ENCODE measurements at places on chromosomes 1 and 21.

- no peak for DNase-seq
These were observed 24.3 kb upstream of the MTF1 start for GRCh38 chr1:37883671-37884070.

DNA sequence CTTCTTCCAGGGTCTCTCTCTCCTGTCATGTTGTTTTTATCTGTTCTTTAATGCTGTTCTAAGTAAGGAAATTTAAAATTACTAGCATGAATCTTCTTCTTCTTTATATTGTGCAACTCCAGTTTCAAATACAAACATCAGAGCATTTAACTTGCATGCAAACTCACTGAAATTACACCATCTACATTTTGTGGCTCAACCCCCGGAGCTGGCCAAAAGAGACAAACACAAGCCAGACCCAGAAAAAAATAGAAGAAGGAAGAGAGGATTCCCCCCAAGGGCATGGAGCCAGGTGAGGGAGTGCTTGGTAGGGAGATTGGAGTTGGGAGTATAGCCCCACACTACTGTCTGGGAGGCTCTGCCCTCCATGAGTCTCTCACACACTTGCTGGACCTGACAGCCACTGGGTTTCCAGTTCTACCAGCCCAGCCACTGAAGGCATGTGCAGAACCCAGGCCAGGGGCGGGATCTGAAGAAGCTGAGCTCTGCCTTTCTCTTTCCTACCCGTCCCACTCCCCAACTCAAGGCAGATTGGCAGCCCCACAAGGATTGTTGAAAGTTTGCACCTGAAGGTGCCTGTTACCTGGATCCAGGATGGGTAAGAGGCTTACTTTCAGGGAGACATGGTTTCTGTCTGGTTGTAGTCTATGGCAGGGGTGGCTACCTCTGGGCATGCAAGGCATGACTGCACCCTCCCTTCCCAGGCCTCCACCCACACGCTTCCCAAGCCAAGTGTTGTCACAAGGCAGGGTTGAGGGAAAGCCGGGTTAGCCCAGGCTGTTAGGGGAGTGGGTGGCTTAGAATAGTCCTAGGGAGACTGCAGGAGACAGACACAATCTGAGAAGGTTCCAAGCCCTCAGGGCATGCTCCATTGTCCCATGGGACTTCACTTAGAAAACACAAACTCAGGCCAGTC is 297.2 kb downstream of the TGFB2 start:
- no peak for DNase-seq

DNA sequence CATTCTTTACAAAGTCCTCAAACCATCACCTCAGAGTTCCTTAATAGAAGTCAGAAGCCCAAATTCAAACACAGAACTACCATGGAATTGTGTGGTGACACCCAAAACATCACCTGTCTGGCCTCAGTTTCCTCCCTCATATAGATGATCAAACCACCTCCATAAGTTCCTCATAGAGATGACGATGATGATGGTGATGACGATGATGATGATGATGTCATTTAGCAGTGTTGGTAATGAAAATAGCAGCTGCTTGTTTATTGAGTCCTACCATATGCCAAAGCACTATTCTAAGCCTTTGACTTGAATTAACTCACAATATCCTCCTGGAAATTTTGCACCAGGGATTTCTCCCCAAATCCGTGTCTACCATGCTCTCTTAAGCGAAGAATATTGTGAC is 139.9 kb downstream of the PROX1 start:
- DNase-seq = no peak

- no peak for DNase-seq
These were observed 256.8 kb downstream of the TOMM20 start for GRCh38 chr1:234871710-234872271.

DNA sequence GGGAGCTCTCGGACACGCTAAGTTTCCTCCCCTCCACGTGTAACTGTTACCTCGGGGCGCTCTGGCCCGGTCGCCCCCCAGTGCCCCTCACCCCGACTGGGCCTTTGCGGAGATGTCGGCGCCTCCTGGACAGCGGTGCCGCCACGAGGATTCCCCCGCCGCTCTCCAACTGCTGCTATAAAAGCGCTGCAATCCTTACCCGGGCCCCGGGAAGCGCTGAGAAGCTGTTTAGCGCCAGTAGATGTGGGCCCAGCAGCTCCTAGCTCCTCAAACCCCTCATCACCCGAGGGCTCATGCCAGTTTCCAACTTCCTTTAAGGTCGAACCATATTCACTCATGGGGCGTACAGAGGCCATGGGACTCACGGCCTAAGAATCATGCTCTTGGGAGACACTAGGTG is 361 bp upstream of the LMX1A start:
- no peak for DNase-seq

- no peak for DNase-seq
These were observed 35.8 kb upstream of the HIVEP3 start for GRCh38 chr1:41954533-41954944.

GRCh38 chr1:38151399-38151798 is 104.8 kb upstream of the POU3F1 start:
- DNase-seq = no peak

DNA sequence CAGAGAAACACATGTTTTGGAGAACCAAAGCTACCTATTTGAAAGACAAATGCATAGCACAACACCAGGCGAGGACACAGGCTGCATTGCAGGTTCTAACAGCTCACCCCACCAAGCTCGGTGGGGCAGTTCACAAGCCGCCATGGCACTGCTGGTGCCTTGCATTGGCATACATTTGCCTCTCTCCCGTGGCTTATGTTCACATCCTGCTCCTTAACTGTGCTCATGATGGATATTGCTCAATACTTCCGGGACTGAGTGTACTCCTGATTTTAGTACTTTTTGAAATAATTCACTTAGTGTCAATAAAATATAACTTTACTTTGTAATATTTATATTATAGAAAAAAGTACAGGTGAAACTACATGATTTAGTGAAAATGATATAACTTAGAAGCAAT is 1187.4 kb upstream of the NCAM2 start:
- DNase-seq = no peak

DNA sequence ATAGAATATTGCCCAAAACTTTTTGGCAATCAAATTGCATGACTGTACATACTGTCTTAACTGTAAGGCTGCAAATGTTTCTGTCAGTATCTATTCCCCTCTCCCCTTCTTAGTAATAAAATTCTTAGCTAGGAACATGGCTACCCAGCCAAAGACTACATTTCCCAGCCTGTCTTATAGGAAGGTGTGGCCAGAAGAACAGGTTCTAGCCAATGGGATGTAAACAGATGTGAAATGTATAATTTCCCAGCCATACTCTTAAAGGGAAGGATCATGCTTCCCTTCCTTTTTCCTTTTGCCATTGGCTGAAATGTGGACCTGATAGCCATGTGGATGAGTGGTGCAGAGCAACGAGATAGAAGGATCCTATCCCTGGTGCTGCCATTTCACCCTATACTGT is 7.0 kb upstream of the HIVEP3 start:
- no peak for DNase-seq

DNA sequence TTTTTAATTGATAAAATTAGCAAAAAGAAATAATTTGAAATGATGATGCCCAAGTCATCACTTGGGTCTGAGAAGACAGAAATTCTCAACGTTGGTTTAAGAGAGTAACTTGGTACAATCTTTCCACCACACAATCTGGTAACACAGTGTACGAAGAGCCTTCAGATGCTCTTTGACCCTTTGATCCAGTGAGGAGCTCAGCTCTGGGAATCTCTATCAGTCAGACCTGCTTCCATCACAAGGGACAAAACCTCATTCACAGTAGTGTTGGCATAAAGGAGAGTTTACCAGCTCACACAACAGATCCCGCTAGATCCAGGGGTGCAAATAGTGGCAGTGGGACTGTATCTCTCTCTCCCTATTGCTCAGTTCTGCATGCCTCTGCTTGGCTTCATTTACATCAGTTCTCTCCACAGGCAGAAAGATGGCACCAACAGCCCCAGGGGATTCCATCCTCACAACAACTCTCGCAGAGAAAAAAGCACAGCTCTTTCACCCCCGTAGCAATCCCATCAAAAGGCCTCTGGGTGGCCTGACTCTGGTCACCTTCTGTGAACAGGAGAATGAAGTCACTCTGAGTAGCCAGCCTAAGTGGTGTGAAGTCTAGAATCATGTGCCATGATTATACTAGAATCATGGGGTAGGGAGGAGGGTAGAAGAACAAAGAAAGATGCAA is 119.7 kb downstream of the ZNF281 start:
- no peak for DNase-seq

GRCh38 chr1:58465825-58466629 is 80.5 kb downstream of the OMA1 start:
- no peak for DNase-seq

DNA sequence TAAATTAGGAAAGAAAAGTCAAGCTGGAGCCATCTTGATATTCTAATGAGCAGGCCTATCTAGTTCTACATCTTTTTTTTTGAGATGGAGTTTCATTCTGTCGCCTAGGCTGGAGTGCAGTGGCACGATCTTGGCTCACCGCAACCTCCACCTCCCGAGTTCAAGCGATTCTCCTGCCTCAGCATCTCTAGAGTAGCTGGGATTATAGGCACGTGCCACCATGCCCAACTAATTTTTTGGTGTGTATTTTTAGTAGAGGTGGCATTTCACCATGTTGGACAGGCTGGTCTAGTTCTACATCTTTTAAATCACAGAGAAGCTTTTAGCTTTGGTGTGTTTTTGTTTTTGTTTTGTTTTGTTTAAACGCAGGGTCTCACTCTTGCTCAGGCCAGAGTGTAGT is 6.8 kb downstream of the TMEM69 start:
- DNase-seq = no peak

DNA sequence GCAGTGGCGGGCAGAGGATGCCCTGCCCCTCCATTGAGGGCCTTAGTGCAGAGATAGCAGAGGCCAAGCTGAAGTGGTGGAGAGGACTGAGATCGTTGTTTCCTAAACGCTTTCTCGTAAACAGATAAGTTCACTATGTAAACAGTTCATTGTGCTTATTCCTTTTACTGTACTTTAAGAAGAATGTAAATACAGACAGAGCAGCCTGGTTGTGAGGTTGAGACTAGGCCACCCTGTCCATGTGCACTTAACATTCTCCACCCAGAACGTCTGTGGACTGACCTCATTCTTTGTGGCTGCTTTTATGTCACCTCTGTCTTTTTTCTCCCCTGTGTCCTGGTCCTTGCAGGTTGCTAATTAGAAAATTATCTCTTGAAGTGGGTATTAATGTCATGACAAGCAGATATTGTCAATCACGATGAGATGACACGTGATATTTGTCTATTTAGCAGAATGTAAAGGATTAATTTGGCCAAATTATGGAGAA is 8.5 kb downstream of the CENPS start:
- no peak for DNase-seq

DNA sequence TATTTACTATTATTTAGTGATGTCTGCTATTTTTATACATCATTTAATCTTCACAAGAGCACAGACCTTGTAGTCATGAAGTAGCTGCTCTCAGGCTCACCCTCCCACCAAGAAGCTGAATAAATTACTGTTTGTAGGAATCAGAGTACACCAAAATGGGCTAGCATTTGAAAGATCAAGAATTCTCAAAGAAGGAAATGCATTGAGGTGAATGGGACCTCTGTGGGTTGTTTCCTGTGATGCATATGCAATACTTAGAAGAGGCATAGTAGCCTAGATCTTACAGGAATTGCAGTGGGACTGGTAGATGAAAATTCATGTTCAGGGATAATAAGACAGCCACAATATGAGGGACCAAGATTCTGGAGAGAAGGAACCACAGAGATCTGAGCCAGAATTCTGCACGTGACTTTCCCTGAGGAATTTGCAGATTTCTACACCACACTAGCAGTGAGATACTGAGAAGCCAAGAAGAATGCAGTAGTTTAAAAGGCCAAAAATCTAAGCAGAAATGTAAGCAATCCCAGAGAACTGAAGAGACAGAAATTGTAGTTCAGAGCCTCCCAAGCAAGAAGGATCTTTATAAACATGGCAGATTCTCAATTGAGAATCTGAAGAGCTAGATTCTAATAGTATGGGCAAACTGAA is 307.0 kb downstream of the ST6GALNAC3 start:
- DNase-seq = no peak

DNA sequence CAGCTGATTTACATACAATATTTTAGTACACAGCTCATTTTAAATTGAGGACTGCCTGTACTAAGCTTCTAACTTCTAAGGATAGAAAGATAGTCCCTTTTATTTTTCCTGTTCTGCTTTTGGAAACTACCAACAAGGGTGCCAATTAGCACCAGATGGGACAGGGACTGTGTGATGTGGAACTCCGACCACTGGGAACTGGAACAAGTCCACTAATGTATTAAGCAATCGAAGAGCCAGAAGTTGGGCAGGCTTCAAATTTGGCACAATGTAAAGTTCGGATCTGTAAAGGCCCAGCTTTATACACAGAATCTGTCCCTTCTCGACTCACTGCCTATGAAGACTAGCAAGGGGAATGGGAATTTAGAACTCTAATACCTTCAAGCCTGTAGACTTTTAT is 149.3 kb downstream of the ZC3H11B start:
- DNase-seq = no peak

DNA sequence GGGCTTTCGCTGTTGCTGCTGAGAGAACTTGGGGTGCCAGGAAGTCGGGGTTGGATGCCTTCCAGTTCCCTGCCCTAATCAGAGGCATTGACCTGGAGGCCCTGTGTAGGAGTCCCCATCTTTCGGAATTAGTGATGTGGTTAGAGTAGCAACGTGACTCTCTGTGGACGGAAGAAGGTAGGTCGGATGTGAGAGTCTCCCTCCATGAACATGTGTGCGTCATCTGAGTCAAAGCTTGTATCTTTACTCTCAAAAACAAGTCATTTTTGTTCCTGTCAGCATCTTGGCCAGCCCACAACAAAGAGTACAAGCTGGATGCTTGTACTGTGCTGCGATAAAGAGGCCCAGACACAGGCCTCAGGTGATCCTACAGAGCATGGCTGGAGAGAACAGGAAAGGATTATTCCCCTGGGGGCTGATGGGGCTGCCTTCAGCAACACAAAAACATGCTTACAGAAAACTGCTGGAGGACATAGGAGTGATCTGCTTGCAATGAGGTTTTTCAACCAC is 31.0 kb upstream of the IL10 start:
- no peak for DNase-seq

GRCh38 chr1:58447042-58447441 is 99.5 kb downstream of the OMA1 start:
- no peak for DNase-seq

DNA sequence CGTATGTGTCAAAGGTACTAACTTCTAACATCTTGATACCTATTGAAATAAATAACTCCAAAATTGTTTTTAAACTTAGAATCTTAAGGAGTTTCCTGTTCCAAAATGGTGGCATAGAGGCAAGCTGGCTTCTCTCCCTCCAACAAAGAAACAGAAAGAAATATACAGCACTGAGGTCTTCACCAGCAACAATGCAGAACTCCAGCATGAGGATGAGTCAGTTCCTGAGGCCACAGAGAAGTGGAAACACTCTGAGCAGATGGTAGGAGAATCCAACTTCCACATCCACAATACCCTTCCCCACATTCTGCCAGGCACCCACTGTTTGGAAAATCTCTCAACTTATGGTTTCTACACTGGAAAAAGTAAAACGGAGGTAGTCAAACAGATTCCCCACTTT is 12.2 kb upstream of the PPIH start:
- DNase-seq = no peak

GRCh38 chr1:219938706-219939105 is 10.3 kb upstream of the SLC30A10 start:
- DNase-seq = no peak

GRCh38 chr1:53631622-53632310 is 107.2 kb downstream of the GLIS1 start:
- DNase-seq = no peak

GRCh38 chr1:21293537-21294265 is 3.4 kb upstream of the ECE1 start:
- DNase-seq = no peak

Measured in neuronal stem cell (in vitro differentiated cells).